ENCODE measurements at places on chromosomes 7 and 10. TPM values are rescaled to one million over a fixed set of nuclear protein-coding genes. Genes with fewer than 3 reads are reported as not detected.

SNX10 gene
- total RNA-seq = 7.1 TPM

STEAP1 gene
- total RNA-seq = 5.8 TPM

TUBB8 gene
- not detected for total RNA-seq

C7orf57 gene
- total RNA-seq = 0.21 TPM

ATP6V1F gene
- 38.2 TPM for total RNA-seq

CTTNBP2 gene
- 13.1 TPM for total RNA-seq

MRLN gene
- total RNA-seq = 5.7 TPM

- peak; percentile 6 for DNase-seq
Measured at GRCh38 chr7:97835296-97836138, 36.7 kb downstream of the ASNS start.

- DNase-seq = no peak
Measured at GRCh38 chr7:32462451-32462850, 27.7 kb downstream of the LSM5 start.

GRCh38 chr10:58932577-58933314 lies 243.7 kb upstream of the PHYHIPL start:
- no peak for DNase-seq

DNA sequence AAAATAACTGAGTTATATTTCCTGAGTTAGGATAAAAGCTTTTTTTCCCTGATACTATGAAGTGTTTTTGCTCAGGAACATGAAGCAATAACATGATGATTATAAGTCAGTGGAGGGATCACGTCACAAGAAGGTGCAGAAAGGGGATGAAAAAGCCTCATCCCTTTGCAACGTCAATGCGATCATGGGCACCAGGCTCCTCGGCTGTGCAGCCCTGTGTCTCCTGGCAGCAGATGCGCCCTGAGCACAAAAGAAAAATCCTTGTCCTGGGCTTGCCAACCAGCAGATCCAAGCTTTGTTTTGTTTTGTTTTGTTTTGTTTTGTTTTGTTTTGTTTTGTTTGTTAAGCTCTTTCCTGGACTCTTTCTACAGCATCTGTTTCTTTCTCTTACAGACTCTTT lies 103.5 kb upstream of the PRSS1 start:
- DNase-seq = no peak

DNA sequence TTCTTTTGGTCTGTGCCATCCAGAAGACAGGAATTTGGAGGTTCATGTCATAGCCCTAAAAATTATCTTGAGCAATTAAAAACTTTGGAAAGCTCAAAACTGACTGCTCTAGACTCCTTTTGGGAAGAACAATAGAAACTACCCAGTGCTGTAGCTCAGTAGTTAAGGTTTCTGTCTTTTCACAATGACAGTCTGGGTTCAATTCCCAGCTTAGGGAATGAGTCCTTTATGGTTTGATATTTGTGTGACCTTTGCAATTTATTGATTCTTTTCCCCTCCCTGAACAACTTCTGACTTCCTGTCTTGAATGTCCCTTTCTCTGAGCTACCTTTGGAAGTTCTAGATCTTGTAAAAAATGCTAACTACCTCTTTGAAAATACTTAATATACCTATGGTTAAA lies 603.3 kb upstream of the IGFBP3 start:
- no peak for DNase-seq

DNA sequence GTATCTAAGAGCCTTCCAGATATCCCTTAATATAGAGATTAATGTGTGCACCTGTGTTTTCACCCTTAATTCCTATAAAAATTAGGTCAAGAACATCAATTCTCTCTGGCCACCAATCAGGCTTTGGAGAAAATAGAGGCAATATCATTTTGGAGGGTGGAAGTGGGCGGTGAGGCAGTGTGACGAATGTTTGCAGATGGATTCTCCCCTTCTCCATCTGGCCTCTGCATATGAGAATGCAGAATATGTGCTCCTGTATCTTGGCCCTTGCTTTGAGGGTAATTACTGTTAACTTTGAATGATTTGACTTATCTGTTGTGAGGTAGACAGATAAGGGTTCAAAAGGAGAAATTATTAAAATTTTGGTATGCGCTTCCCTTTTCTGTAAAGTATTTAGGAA lies 304.0 kb upstream of the NPSR1 start:
- no peak for DNase-seq

DNA sequence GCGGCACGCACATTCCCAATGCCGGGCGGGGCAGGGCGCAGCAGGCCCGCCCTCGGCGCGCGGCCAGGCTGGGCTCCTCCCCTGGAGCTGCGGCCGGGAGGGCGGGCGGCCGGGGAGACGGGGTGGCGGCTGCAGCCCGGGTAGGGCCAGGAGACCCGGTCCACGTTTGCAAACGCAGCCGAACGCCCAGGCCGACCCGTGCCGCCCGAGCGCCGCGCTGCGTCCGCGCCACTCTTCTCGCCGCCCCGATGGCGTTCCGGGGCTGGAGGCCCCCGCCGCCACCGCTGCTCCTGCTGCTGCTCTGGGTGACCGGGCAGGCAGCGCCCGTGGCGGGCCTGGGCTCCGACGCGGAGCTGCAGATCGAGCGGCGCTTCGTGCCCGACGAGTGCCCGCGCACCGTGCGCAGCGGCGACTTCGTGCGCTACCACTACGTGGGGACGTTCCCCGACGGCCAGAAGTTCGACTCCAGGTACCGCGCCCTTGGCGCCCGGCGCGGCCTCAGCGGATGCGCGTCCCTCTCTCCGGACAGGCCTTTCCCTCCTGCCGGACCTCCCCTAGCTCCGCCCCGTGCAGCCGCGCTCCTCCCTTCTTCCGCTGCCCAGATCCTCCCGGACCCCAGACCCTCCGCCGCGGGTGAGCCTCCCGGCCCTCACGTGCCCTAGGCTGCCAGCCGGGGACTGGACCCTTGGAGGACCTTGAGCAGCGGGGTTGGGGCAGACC lies at the start of gene FKBP9:
Gene FKBP9 (plus strand): TSS at position 115 of the 720 bp plus-strand sequence. CDS start 134 bp downstream, at position 249.
- no peak for DNase-seq

GRCh38 chr10:102596506-102596971 lies 47.7 kb upstream of the TRIM8 start:
- no peak for DNase-seq

GRCh38 chr10:132296666-132297443 lies 10.9 kb downstream of the STK32C start:
- DNase-seq = no peak

- DNase-seq = no peak
Measured at GRCh38 chr10:14658331-14659127, 116.2 kb downstream of the FAM107B start.

GRCh38 chr7:42694894-42695507 lies 216.9 kb downstream of the C7orf25 start:
- no peak for DNase-seq

GRCh38 chr7:91710881-91711280 lies 169.6 kb downstream of the MTERF1 start:
- DNase-seq = no peak

DNA sequence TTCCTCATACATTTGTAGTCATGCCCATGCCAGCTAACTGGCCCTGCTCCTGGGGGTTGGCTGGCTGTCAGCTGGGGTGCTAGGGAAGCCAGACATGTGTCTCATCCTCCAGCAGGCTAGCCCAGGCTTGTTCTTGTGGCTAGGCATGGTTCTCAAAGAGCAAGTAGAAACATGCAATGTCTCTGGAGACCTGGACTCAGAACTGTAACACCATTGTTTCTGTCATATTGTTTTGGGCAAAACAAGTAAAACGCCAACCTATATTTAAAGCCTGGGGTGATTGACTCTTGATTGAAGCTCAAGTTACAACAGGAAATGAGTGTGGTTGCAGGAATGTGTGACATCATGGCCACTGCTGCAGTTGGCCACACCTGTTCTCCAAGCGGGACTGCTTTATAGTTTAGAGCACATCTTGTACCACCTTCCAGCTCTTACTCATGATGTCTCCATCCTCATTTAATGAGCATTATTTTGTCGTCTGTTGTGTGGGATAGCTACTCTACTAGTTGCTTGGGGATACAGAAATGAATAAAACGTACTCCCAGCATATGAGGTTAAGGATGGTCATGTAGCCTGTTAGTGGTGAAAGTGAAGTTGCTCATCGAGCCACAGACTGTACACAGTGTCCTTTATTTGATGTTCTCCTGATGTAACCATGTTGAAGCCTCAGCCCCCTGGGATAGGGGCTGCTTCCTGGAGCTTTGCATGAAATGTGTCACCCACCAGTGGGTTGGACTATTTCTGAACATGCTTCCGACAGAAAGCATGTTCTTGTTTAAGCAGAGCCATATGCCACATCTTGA lies 168.4 kb downstream of the SORCS3 start:
- no peak for DNase-seq

DNA sequence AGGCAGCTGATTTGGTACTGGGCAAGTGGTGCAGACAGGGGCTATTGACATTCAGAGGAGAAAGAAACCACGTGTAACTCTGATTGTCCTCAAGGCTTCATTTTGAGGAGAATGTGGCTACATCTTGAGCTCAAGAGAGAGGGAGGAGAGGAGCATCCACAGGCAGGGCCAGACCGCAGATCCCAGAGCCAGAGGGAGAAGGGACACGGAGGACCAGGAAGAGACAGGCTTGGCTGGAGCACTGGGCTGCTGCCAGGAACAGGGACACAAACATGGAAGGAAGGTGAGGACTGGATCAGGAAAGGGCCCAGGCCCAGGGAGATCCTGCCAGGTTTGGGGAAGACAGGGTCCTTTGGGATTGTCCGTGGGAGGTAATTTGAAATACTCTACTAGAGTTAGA lies 158.3 kb downstream of the GPAM start:
- no peak for DNase-seq

- no peak for DNase-seq
Measured at GRCh38 chr7:128450409-128450808, 5.3 kb upstream of the HILPDA start.

GRCh38 chr7:149564340-149565095 lies 66.9 kb upstream of the ZNF746 start:
- DNase-seq = no peak

DNA sequence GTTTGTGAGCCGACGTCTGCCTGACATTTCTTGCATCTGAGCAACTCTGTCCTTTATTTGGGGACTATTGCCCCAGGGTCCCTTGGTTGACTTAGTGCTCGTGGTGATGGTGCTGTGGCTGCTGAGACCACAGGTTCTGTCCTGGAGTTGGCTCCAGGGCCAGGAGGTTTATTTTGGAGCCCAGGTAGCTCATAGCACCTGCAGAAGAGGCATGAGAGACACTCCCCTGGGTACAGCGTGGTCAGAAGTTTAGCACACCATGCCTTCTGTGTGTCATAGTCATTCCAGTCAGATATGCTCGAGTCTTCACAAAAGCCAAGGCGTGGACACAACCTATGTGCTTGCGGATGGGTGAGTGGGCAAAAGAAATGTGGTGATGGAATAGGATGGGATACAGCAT lies 496.9 kb downstream of the TCERG1L start:
- no peak for DNase-seq

DNA sequence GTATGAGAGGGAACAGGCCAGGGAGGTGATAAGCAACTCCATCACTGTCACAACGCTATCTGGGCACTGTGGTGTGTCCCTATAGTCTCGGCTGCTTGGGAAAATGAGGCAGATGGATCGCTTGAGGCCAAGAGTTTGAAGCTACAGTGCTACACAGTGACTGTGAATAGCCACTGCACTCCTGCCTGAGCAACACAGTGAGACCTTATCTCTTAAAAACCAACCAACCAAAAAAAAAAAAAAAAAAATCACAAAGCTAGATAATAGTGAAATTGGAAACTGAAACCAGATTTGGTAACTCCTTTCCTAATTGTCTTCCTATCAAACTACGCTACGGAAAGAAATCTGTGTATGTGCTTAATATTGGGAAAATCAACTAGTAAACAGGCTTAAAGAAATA lies 14.1 kb downstream of the MICU1 start:
- DNase-seq = no peak

- DNase-seq = no peak
Measured at GRCh38 chr10:116268976-116269375, 4.0 kb downstream of the GFRA1 start.

DNA sequence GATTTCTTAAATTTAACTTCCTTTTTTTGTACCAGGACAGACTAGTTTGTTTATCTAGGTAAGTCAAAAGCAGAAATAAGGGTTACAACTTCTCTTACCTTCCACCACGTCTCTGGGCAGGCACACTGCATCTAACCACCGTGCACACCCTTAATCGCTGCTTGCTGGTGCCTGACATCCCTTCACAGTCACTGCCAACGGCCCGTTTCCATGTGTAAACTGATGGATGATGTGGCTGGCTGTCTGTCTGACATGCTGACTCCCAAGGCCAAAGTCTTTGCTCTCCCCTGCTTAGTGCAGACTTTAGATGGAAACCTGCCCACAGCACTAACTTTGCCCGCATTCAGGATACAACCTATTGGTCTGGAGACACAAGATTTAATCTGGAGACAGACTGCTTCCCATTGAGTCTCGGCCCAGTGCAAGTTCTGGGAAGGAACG lies 1.1 kb downstream of the TMEM273 start:
- DNase-seq = no peak

GRCh38 chr7:84490661-84491060 lies 296.1 kb upstream of the SEMA3A start:
- DNase-seq = no peak

DNA sequence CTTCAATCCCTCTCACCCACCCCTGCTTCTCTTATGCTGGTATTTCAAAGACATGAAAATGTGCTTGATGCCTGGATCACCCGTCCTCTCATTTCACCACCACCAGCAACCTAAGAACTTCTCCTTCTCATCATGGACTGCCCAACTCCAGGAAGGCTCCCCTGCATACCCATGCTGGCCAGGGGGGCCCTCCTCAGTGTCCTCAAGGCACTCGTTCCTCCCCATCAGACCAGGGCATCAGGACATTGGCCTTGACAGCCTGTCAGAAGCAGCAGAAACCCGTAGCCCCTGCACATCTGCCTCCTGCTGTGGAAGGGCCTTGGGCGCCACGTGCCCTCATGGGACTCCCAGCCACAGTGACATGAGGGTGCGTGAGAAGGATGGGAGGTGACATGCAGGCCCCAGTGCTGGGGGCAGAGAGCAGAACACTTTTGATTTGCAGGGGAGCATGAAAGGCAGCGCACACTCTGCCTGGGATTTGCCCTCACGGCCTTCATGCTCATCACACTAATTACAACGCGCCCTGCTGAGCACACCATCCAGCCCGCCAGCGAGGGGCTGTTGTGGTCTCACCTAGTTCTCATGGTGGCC lies 1.9 kb upstream of the HSPA12A start:
- no peak for DNase-seq

GRCh38 chr7:33940503-33940902 lies 35.2 kb downstream of the BMPER start:
- no peak for DNase-seq

GRCh38 chr10:116385311-116385710 lies 42.3 kb upstream of the PNLIPRP3 start:
- DNase-seq = no peak

DNA sequence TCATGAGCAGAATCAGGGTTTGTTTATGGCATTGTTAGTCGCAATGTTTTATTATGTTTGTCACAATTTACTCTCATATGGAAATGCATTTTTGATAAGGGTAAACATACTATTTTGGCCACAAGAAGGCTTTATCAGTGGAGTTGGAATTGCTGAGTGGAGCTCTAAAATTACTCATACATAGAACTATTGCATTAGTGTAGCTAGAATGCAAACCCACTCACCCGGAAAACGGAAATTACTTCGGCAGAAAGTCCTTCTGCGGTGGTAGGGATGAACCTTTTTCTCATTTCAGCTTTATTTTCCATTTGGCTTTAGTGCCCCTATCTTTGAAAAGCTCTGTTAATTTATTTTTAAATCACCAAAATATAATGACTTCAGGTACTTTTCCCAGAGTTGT lies 42.8 kb upstream of the NPY start:
- no peak for DNase-seq

Data from urinary bladder (tissue), 4 donors.